HFFc6 (cell line): ENCODE measurements at places on chromosomes 6 and 20.

- no peak for DNase-seq
Measured at GRCh38 chr6:149845549-149845948, 18.6 kb downstream of the LRP11 start.

DNA sequence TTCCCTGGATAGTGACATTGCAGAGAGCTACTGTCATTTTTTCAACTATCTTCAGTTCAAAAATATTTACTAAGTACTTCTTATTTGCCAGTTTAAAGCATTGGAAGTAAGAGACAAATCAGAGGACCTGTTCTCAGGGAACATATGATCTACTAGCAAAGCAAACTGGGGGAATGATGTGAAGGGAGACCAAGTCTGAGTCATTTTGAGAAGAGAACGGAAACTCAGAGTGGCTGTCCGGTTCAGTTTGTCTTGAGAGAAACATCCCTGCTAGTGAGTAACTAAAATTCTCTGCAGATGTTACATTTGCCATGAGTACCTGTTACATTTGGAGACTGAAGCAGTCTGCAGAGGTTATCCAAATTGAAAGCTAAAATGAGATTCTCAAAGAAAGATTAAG lies 118.3 kb downstream of the KCNQ5 start:
- no peak for DNase-seq

- DNase-seq = no peak
Measured at GRCh38 chr6:154316131-154316530, 40.5 kb downstream of the IPCEF1 start.

DNA sequence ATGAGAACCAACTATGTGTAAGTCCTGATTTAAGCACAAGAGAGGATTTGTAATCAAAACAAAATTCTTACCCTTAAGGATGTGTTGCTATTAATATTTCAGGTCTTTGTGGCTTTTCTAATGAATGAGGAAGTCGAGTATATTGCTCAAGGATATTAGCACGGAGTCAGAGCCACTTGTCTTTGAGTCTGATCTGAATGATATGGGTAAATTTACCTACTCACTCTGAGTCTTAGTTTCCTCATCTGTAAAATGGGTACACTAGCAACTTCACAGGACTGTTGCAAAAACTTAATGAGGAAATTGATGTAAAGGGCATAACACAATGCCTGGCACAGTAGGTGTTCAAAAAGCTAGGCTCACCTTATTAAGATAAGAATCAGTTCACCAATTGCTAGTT lies 30.0 kb upstream of the QKI start:
- no peak for DNase-seq

DNA sequence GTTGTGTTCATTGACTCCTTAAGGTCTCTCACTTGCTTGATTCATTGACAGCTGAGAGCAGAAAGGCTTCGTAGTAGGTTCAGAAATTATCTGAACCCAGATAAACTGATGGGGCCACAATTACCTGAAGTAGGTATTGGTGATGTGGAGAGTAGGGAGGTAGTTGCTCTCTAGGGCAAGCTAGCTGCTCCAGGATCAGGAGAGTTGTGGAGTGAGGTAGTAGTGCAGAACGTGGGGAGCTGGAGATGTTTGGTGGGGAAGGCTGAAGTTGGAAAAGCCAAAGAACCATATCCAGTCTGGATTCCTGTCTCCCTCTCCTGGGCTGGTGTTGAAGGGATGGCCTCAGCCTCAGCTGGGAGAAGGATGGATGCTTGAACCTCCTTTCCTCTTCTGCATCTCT lies 15.9 kb downstream of the TJAP1 start:
- no peak for DNase-seq

- DNase-seq = no peak
Measured at GRCh38 chr6:151229401-151230276, 10.1 kb upstream of the AKAP12 start.

- DNase-seq = no peak
Measured at GRCh38 chr6:76843054-76843822, 620.1 kb downstream of the HTR1B start.

- DNase-seq = peak; percentile 22
Measured at GRCh38 chr6:124868481-124868880, 93.8 kb upstream of the RNF217 start.

DNA sequence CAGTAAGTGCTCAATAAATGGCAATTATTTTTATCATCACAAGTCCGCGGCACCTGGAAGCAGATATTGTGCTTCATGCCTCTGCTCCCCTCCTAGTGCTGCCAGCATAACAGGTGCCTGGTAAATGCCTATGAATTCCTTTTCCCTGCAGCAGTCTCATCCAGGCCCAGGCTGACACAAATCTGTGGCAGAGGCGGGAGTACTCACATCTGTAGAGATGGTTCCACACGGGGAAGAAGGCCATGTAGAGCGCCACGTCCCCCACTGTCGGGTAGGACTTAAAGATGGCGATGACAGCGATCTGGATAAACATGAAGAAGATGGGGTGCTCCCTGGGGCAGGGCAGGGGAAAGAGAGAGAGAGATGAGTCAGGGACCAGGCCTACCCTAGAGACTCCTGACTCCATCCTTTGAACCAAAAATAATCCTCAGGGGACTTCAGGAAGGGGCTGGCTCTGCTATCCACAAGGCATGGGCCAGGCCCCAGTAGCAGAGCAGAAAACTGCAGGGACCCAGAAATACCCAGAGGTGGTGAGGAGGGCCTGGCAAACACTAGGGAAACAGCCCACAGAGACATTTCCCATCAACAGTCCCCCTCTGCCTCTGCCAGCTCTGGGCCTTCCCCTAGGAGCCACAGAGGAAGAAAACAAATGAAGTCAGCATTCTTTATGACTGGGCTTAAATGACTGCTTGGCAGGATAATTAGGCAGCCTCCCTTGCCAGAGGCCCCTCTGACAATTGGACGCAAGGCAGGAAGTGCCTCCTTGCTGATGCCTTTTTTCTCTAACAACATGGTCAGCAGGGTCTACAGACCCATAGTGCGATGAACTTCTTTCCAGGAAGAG lies 23.0 kb downstream of the MAP1LC3A start:
- DNase-seq = peak; percentile 54

GRCh38 chr6:64580346-64580745 lies 944.7 kb downstream of the PHF3 start:
- no peak for DNase-seq

DNA sequence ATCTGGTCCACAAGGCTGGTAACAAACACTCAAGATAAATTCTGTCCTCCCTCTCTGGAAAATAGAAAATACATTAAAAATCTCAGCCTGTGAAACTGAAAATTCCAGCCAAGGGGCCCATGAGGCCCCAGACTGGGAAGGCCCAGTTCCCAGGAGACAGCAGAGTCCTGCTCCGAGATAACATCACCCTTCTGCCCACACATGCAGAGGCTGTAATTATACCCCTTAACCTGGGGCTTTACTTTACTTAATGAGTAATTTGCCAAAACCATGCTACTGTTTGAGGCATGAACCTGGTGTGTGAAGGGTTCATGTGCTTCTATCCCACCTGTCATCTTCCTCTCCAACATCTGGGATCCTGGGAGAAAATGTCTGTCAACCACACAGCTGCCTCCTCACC lies 398.9 kb upstream of the SULF2 start:
- no peak for DNase-seq

DNA sequence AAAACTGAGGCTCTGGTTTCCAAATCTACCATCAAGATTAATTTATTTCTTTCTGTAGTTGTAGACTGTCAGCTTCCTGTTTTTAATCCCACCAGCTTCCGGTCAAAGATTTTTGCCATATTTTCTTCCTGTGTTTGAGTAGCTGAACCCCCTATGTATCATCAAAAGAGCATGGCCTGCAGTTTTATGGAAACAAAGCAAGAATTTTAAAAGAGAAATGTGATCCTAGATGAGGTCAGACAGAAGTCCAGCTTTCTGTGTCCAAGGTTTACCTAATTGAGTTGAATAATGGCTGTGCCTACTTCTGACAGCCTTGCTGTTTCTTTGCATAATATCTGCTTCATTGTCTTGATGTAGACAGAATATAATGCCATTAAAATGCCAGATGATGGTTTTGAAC lies 163.7 kb downstream of the CARMIL1 start:
- DNase-seq = no peak

GRCh38 chr6:32133786-32134185 lies 3.7 kb upstream of the FKBPL start:
- DNase-seq = peak; percentile 48

- DNase-seq = no peak
Measured at GRCh38 chr20:17872959-17873358, 95.6 kb downstream of the SNX5 start.

- peak; percentile 76 for DNase-seq
Measured at GRCh38 chr6:53048431-53049195, 16.6 kb upstream of the FBXO9 start.

- no peak for DNase-seq
Measured at GRCh38 chr6:11132194-11132888, 20.8 kb upstream of the ERVFRD-1 start.

GRCh38 chr6:39051399-39052122 lies 3.0 kb downstream of the GLP1R start:
- DNase-seq = no peak

DNA sequence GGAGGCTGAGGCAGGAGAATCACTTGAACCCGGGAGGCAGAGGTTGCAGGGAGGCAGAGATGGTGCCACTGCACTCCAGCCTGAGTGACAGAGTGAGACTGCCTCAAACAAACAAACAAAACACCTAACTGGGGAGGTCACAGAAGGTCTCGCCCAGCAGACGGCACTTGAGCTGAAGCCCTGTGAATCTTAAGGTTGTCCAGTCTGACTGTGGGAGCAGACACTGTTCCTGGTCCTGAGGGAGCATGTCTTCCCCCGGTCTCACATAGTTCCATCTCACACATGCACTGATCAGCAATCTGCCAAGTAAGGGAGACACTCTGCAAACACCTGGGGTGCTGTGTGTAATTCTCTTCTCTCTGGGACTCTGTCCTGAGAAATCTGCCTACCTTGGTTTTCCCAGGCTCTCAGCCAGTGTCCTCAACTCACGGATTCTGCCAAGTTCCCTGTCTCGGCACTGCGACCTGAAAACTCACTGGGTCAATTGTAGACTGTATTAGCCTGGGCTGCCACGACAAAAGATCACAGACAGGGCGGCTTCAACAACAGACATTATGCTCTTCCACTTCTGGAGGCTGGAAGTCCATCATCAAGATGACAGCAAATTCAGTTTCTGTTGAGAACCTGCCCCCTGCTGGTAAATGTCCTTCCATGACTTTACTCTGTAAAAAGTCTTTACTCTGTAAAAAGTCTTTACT lies 94.3 kb downstream of the JPH2 start:
- peak; percentile 54 for DNase-seq

- no peak for DNase-seq
Measured at GRCh38 chr6:73558624-73559398, 38.0 kb upstream of the EEF1A1 start.

DNA sequence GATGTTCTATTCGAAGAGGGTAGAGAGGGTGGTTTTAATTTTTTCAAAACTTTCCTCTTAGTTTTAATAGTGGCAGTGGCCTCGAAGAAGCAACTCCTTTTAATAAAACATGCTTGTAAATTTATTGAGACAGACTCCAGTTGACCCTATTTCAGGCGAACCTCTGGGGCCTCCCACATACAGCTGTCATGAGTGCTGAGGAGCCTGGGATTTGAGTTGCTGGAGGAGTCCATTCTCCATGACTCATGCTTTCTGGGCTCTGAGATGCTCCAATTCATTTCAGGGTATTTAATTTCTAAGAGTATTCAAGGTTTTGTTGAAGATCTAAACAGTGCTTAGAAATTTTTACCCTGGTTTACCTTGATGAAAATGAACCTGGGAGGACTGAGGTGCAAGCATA lies 580.4 kb downstream of the CBLN4 start:
- no peak for DNase-seq
